ENCODE measurements at places on chromosomes 1 and 21.

- DNase-seq: no peak
Observed at GRCh38 chr1:221594576-221594975, 147.3 kb downstream of the DUSP10 start.

DNA sequence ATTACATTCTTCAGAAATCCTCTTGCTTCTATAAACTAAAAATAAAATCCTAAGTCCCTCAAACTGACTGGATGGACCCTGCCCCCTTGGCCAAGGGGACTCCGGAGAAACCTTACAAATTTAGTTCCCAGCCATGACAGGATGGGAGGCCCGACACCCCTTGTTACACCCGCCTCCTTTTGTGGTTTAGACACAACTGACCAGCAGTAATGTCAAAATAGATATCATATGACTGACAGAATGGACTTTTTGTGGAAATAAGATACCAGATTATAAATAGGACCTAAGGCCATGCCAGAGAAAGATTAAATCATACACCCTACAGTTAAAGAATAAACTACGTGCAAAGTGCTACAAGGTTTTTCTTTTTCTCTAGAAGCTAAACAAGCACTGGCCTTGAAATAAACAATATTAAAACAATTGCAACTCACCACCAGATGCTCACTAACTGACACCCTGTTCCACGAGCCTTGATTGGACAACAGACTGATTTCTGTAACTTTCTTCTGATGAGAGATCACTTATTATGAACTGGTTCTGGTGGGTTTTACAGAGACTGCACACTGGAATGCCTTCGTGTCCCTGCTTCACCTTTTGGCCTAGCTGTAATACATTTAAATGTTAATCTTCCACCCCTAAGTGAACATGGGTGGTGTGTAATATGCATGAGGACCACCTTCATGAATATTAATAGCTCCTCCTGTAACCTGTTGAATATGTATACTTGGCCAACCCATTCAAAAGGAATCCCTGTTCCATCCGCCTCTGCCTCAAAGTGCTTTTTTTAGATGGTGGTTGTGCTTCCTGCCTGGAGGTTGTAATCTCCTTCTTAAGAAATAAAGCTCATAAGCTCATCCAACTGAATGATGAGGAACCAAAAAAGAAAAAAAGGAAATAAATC is 99.6 kb downstream of the ODF2L start:
- no peak for DNase-seq

DNA sequence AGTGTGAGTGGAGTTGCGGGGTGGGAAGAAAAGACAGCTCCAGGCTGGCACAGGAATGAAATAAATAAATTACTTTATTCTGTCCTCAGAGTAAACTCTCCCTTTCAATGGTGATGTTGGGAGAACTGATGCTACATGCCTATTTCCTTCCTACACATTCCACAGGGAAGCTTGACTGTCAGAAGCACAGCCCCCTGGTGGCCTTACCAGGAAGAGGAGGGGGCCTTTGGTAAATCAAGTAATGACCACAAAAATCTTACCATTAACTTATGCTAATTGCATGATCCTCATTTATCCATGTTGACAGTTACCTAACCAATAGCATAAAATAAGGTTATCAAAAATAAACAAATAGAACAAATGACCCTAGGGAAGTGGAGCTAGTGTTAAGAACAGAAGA is 605.0 kb upstream of the PKN2 start:
- DNase-seq: no peak

GRCh38 chr1:193569096-193569982 is 382.9 kb upstream of the B3GALT2 start:
- no peak for DNase-seq

DNA sequence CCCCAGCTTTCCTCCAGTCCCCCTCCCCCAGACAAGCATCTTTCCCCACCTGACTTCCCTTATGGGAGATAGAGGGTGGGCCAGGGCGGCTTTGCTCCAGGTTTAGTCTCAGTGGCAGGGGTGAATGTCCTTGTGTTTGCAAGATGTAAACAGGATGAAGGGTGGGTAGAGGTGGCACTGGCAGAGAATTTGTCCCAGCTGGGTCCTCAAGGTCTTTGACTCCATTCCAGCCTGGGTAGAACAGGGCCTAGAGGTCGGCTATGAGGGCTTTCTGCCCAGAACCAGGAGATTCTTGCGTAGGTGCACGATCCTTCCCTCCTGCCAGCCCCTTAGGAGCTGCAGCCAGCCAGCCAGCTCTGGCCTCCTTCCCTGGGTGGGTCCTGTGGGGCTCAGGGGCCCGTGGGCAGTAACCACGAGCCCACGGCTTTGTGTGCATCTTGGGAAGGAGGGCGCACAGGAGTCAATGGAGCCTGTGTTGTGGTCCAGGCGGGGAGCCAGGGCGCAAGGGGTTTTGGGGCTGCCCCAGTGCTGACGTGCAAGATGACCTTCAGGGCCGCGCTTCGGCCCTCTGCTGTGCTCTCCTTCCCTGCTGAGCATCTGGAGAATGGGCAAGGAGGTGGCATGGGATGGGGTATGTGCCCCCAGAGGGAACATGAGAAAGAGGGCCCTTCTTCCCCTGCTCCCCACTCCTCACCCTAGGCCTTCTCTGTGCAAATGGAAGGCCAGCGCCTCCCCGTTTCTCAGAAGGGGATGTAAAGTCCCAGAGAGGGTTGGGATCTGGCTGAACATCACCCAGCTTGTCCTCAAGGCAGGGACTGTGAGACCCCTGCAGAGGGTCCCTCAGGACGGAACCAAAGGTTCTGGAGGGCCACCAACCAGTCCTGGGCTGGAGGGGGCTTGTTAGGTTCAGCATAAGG is 15.7 kb downstream of the POU3F1 start:
- no peak for DNase-seq

- no peak for DNase-seq
Observed at GRCh38 chr1:44294588-44295007, 60.5 kb downstream of the ERI3 start.

- no peak for DNase-seq
Observed at GRCh38 chr1:61284936-61285335, 202.6 kb downstream of the NFIA start.

Measured in epithelial cell of prostate (primary cell).